Mesothelial cell of epicardium (in vitro differentiated cells): ENCODE measurements at places on chromosomes 11 and 22. TPM values are rescaled to one million over a fixed set of nuclear protein-coding genes. Genes with fewer than 3 reads are reported as not detected.

DNA sequence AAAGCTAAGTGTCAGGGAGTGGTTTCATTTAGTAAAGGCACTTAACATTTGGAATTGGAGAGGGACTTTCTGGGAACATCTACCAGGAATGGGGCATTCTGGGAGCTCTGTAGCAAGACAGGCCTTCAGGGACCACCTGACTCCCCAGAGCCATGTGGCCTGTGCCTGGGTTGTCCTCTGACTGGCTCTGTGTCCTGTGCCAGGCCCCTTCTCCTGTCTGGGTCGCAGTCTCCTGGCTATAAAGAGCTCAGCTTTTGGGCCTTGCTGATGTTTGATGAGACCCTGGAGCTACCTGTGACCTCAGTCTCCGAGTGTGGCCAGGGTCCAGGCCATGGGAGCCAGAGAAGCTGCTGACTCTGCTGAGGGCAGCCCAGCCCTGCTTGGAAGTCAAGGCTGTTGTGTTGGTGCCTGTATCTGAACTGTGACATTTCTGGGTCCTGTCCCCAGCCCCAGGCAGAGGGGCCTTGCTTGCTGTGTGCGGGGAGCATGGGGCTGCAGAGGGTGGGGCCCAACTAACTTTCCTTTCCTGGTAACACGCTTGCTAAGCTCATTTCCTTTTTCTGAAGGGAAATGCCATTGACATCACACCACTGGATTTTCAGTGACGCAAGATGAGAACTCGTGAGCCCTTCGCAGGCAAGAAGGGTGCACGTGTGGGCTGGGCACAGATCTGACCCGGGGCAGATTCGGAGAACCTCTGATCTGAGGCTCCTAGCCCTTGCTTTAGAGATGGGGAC is 41.3 kb downstream of the LRRC32 start:
- no peak for DNase-seq

GRCh38 chr11:29900382-29900781 is 116.4 kb downstream of the KCNA4 start:
- no peak for DNase-seq

- DNase-seq: peak; percentile 58
These were observed 9.8 kb upstream of the APOL6 start for GRCh38 chr22:35638410-35638809.

DNA sequence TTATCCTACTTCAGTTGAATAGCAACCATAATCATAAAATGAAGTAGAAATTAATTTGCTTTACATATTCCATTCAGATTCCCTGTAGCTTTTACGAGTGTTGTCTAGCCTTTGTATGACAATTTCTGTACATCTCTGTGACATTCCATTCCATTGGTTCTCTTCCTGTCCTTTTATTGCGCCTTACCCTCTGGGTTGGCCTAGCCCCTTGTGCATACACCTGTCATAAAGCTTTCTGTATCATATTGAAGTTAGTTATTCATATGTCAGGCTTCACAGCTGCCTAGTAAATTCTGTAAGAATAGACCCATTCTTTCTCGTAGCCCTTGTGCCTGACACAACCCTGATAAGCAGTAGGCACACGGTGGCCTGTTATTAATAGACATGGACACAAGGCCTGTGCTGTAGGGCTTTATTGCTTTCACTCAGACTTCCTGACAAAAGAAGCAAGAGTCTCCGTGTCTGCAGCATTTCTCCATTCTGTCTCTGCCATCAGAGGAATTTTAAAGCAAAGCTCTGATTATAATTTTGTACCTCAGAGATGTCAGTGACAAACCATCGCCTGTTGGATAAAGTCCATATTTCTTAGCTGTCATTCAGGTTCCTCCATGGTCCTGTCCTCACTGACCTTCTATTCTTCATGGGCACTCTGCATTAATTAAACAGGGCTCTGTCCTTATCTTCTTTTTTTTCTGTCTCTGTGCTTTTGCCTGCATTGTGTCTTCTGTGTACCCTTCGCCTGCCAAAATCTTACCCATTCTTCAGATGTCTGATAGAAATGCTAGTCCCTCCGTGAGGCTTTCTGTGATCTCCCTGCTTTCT is 49.4 kb downstream of the BID start:
- no peak for DNase-seq

GRCh38 chr11:43327987-43328386 is 16.2 kb downstream of the API5 start:
- DNase-seq: no peak

GRCh38 chr22:50323900-50324299 is 2.9 kb downstream of the DENND6B start:
- no peak for DNase-seq

DNA sequence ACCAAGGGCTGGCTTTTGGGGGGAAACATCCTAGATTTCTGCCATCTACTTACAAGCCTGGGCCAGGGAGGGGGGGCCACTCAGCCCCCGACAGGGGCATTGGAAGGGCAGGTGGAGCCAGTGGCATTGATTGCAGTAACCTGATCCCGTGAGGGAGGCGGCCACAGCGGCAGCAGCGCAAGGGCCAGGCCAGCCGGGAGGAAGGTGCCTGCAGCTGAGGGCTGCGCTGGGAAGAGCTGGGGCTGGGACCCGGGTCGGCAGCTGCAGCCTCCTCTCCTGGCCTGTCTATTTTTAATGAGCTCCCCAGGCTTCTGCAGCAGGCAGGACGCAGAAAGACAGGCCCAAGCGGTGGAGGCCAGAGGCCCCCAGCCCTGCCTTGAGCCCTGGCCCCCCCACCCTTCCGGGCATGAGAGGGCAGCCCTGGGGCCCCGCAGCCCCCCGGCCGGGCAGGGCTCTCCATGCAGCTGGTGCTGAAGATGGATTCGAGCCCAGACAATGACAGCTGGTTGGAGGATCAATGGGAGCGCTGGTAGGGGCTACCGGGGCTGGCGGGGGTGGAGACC is 10.6 kb downstream of the FREY1 start:
- peak; percentile 49 for DNase-seq

DNA sequence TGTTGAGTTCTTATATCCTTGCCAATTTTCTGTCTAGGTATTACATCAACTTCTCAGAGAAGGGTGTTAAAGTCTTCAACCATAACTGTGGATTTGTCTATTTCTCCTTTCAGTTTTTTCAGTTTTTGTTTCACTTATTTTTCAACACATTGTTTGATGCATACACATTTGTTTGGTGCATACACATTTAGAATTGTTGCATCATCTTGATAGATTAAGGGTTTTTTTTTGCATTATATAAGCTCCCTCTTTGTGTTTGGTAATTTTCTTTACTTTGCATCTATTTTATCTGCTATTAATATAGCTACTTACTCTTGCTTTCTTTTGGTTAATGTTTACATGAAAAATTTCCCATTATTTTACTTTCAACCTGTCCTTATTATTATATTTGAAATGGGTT is 20.8 kb upstream of the TRAF6 start:
- no peak for DNase-seq

The HORMAD2 gene
- 0.23 to 0.47 TPM in 2 of 3 replicates, not detected in the other for total RNA-seq

The KCNJ1 gene
- not detected in 3 replicates for total RNA-seq

The KCNK4 gene
- 0.22 to 0.58 TPM (median 0.27 TPM) in 3 replicates for total RNA-seq
